ENCODE measurements at places on chromosomes 4 and X.
A peak's percentile ranks its signal among the peaks of the same experiment; 100 is the strongest.

- no peak for DNase-seq
Observed at GRCh38 chr4:150234246-150234645, 156.0 kb downstream of the DCLK2 start.

DNA sequence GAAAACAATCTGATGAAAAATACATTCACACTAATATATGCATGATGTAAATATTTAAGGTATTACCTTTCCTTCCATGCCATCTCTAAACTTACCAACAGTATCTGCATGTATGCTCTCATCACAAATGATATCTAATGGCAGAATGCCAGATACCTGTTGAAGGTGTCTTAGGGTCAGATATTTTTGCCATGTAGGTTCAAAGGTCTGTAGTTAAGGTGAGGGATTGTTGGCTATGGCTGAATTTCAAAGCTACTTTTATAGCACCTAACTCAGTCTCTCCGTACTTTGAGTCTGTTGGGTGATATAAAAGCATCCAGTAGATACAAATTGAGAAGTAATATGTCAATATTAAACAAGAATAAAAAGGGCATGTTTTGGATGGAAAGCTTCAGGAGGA, 19.8 kb upstream of the ANTXR2 start:
- DNase-seq: no peak

DNA sequence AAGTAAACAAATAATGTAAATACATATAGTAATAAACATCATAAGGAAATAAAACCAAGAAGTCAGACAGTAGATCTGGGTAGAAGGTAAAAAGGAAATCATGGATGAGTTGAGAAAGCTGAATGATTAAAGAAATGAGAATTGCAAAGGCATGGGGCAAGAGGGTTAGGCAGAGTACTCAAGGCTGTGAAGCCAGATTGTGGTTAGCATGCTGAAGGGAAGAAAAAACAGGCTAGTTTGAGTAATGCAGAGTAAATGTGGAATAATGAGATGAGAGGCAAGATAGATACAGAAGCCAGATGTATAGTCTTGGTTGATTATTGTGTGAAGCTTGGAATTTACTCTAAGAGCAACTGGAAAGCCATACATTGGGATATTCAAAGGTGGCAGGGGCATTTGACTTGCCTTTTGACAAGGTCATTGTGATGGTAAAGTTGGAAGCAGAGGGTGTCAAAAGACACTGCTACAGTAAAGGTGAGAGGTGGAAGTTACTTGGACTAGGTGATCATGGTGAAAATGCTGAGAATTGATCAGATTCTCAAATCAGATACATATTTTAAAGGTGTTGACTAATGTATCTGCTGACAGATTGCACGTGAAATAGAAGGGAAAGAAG, 307.0 kb downstream of the FSTL5 start:
- DNase-seq: no peak

DNA sequence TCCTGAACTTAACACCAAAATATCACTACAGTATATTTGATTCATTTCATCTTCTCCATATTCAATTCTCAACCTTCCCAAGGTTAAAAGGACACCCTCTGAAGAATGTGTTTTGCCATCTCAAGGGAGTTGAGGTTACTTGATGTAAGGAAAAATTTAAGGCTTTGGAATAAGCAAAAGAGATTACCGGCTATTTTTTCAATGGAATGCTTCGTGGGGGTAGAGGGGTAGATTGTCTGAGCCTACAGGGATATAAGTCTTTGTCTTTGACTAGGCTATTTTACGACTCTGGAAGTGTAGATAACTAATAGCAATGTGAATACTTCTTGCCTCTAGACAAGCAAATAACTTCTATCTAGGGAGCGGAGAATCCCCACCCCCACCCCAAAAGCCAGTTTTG, 78.2 kb downstream of the BCOR start:
- DNase-seq: no peak

- no peak for DNase-seq
Observed at GRCh38 chr4:42600578-42600977, 56.3 kb downstream of the ATP8A1 start.

GRCh38 chrX:34624416-34624815, 32.7 kb downstream of the TMEM47 start:
- DNase-seq: no peak

GRCh38 chrX:40945361-40945713, 139.9 kb upstream of the USP9X start:
- DNase-seq: no peak

DNA sequence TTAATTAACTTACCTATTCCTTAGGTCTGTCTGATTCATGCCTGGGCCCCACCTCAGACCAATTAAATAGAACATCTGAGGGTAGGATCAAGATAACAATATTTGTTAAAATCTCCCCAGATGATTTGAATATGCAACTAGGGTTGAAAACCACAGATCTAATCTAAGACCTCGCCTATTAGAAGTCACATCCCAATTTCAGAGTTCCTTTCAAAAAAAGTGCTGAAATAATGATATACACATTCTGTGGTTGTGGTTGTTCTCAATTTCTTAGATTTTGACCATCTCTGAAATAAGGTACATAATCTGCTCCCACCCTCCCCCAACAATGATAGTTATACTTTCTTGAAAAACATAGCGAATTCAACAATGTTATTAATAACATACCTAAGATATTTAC, 27.7 kb downstream of the NIPAL1 start:
- DNase-seq: no peak

- DNase-seq: no peak
Observed at GRCh38 chrX:320126-320783, 1.7 kb upstream of the GTPBP6 start.

DNA sequence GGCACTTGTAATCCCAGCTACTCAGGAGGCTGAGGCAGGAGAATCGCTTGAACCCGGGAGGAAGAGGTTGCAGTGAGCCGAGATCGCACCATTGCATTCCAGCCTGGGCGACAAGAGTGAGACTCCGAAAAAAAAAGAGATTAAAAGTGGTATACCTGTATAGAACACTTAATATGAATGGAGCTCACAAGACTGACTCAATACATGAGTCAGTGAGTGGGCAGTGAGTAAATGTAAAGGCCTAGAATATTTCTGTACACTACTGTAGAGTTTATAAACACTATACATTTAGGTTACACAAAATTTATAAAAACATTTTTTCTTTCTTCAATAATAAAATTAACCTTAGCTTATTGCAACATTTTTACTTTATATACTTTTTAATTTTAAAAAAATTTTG, 93.8 kb downstream of the CENPC start:
- DNase-seq: no peak

- no peak for DNase-seq
Observed at GRCh38 chrX:68995386-68995779, 166.6 kb downstream of the EFNB1 start.

GRCh38 chrX:19824603-19825002, 62.8 kb downstream of the SH3KBP1 start:
- no peak for DNase-seq

DNA sequence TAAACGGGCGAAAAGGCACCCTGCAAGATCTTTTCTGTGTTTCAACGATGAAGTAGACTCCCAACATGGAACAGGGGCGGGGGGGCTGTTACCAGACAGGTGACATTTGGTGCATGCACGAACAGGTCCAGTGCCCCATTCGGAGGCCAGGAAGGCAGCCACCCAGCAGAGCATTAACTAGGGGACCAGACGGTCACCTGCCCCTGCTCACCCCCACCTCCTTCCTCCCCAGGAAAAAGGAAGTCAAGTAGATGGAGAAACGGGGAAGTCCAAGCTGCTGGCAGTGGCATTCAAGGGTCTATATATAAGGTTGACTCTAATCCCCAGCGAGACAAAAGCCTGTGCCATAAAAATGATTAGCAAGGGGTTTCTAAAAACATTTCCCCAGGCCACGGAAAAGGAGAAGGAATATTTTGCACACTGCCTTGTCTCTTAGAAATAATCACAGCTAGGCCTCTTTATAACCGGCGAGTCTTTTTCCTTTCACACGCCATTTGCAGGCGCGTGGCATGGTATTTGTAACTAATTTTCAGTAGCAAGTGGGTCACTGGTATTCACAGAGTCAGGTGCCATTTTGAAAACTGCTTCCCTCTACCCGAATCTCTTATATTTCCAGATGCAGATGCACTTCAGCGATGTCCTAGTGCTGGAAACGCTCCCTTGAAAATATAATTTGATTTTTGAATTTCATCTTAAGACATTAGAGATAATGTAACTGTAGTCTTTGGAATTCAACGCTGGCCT, 1.2 kb upstream of the TMSB4X start:
- no peak for DNase-seq

- no peak for DNase-seq
Observed at GRCh38 chr4:112099701-112100297, 45.5 kb upstream of the FAM241A start.

DNA sequence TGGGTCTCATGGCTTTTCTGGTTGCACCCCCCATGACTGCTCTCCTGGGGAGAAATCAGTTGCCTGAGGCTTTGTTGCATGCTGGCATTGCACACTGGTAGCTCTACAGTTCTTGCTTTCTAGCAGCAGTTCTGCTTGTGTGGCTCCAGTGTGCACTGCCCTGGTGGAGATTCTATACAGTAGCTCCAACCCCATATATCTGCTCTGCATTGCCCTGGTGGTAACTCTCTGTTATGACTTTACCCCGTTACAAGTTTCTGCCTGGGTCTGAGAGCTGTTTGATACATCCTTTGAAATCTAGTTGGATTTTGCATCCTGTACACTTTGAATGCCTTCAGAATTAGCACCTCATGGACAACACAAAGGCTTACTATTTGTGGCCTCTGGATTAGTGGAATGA, 241.4 kb upstream of the EPHA5 start:
- DNase-seq: no peak

DNA sequence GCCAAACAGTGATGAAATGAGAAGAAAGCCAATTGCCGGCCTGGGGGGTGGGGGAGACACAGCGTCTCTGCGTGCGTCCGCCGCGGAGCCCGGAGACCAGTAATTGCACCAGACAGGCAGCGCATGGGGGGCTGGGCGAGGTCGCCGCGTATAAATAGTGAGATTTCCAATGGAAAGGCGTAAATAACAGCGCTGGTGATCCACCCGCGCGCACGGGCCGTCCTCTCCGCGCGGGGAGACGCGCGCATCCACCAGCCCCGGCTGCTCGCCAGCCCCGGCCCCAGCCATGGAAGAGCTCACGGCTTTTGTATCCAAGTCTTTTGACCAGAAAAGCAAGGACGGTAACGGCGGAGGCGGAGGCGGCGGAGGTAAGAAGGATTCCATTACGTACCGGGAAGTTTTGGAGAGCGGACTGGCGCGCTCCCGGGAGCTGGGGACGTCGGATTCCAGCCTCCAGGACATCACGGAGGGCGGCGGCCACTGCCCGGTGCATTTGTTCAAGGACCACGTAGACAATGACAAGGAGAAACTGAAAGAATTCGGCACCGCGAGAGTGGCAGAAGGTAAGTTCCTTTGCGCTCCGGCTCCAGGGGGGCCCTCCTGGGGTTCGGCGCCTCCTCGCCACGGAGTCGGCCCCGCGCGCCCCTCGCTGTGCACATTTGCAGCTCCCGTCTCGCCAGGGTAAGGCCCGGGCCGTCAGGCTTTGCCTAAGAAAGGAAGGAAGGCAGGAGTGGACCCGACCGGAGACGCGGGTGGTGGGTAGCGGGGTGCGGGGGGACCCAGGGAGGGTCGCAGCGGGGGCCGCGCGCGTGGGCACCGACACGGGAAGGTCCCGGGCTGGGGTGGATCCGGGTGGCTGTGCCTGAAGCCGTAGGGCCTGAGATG, at the start of gene SHOX:
SHOX (plus strand) TSS at position 180 of the 885 bp plus-strand sequence; CDS start at position 287, 107 bp downstream.
- DNase-seq: no peak

DNA sequence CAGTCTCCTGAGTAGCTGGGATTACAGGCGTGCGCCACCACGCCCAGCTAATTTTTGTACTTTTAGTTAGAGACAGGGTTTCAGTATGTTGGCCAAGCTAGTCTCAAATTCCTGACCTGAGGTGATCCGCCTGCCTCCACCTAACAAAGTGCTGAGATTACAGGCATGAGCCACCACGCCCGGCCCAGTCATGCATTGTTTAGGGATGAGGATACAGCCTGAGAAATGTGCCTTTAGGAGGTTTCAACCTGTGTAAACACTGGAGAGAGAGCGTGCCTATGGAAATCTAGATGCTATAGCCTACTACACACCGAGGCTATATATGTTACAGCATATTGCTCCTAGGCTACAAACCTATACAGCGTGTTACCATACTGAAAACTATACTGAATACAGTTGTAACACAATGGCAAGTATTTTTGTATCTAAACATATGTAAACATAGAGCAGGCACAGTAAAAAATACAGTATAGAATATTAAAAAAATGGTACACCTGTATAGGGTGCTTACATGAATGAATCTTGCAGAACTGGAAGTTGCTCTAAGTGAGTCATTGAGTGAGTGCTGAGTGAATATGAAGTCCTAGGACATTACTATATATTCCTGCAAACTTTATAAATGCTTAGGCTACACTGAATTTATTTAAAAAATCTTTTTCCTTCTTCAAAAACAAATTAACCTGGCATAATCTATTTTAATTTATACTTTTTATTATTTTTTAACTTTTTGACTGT, 588.2 kb upstream of the ADGRL3 start:
- no peak for DNase-seq

- DNase-seq: no peak
Observed at GRCh38 chrX:153829799-153830639, at the start of gene PDZD4. Gene PDZD4, minus strand, starts transcription at chrX:153830544. Its CDS starts 246 bp downstream, at chrX:153830298.

GRCh38 chr4:76856243-76857073, 41.5 kb downstream of the SOWAHB start:
- DNase-seq: no peak

GRCh38 chr4:74932832-74933561, at the start of gene PARM1:
Gene PARM1, plus strand, starts transcription at chr4:74933116. Its CDS starts 212 bp downstream, at chr4:74933328.
- peak; percentile 50 for DNase-seq

DNA sequence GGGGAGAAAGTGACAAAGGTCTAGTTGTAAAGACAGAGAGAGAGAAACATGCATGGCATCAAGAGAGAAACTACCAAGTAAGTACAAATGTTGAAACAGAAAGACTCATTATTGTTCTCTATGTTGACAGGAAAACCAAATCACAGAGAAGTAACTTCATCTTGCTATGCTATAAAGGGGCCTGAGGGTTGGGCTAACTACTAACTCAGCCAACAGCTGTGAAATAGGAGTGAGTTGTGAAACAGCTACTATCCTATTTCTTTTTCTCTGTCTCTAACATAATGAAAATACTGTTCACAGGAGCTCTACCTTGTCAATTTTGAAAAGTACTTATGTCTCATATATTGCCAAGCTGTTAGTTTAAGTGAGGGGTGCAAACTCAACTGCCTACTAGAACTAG, 65.0 kb downstream of the MTMR8 start:
- no peak for DNase-seq

- DNase-seq: no peak
Observed at GRCh38 chrX:154315416-154315815, 19.8 kb downstream of the TKTL1 start.

DNA sequence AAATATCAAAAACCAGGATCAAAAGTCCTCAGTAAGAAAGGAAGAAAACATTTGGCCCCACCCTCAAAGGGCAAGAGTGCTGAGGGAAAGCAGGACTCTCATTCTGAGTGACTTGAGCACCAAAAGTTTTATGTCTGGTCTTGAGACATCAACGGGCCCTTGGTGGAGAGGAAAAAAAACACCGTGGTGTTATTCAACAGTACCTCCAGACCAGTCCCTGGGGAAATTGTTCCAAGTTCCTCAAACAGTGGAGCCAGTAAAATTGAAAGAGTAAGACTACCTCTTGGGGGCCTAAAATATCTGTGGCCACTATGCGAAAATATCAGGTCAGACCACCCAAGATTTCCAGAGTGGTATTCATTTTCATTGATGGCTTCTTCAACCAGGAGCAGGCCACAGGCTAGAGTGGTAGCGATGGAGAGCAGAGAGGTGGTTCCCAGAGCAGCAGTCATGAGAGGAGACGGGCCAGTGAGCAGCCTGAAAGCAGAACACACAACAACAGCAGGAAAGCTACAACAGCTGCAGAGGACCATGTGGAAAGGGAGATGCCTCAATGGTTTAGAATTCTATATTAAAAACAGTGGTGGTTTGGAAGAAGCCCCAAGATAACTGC, 63.7 kb upstream of the RPL34 start:
- no peak for DNase-seq

GRCh38 chrX:40816906-40817305, 81.6 kb upstream of the MED14 start:
- DNase-seq: no peak
